ENCODE measurements at places on chromosomes 13 and 19. TPM values are rescaled to one million over a fixed set of nuclear protein-coding genes. Genes with fewer than 3 reads are reported as not detected.

The TGFB1 gene
- 41.2 TPM for polyA plus RNA-seq

The ZNF836 gene
- 14.8 TPM for polyA plus RNA-seq

The PTGER1 gene
- polyA plus RNA-seq, result 17.8 TPM

The TMEM59L gene
- polyA plus RNA-seq, result 34.4 TPM

The LGALS14 gene
- polyA plus RNA-seq, result not detected

Data from right lung (tissue), 10 donors.